ENCODE measurements at places on chromosomes 1 and 21.

DNA sequence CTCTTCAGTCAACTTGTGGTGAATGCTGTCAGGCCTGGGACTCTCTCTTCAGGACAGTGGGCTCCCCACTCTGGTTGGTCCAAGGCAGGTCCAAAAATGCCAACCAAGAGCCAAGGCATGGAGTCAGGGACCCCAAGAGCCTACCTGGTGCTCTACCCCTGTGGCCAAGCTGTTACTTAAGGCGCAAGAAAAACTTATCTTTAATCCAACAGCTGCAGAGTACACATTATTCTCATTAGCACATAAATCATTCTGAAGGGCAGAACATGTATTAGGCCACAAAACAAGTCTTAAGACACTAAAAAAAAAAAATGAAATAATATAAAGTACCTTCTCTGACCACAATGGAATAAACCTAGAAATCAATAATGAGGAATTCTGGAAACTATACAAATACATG, 65.7 kb downstream of the FAF1 start:
- DNase-seq, result no peak

GRCh38 chr1:8152731-8153702, 126.9 kb upstream of the ERRFI1 start:
- no peak for DNase-seq

- DNase-seq, result no peak
Observed at GRCh38 chr21:28754127-28754611, 238.5 kb downstream of the LTN1 start.

GRCh38 chr21:42056468-42056867, 14.6 kb upstream of the UMODL1 start:
- DNase-seq, result no peak

GRCh38 chr1:63792152-63792551, 18.3 kb downstream of the ROR1 start:
- no peak for DNase-seq

GRCh38 chr1:201026836-201027235, 3.3 kb upstream of the KIF21B start:
- DNase-seq, result no peak

Measured in osteocyte (in vitro differentiated cells).